Cardiac fibroblast (primary cell): ENCODE measurements at places on chromosomes 5 and 9.
A peak's percentile ranks its signal among the peaks of the same experiment; 100 is the strongest.

- DNase-seq, result no peak
These were observed 101.5 kb downstream of the TAF11L14 start for GRCh38 chr5:17735761-17736160.

GRCh38 chr5:5615569-5615968 lies 193.1 kb downstream of the ICE1 start:
- DNase-seq, result no peak

- peak; percentile 57 for DNase-seq
These were observed 20.2 kb upstream of the SPARC start for GRCh38 chr5:151706906-151707305.

DNA sequence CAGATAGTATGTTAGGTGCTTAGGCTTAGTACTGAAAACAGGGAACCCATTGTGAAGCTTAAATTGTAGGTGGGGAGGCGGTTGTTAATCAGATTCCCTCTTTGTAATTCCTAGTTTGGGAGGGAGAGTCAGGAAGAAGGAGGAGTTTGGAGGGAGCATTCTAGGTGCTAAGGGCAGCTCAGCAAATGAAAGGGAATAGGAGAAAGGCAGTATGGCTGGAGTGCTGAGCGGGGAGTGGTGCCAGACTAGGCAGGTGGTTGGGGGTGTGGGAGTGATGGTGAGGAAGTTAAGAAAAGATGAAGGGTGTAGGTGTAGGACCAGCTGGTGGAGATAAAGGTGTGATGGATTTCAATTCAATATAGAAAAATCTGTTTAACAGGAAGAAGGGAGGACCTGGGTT lies 11.1 kb upstream of the GARNL3 start:
- no peak for DNase-seq

- no peak for DNase-seq
These were observed 54.4 kb upstream of the EXOC3 start for GRCh38 chr5:388266-389196.

DNA sequence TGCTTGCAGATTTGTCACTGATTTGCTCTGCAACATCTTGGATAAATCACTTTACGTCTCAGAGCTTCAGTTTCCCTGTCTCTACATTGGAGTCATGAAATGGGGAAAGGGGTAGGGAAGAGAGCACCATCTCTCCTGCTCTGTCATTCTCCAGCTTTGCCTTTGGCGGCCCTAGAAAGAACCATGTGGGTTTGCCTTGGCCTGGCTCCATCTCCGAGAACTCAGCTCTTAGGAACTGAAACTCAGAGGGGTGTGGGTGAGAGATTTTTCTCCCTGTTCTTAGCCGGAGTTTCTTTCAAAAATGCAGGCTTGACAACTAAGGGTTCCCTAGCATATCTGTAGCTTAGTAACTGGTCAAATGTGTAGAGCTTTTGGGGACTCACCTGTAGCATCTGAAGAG lies 123.5 kb downstream of the SMARCA2 start:
- DNase-seq, result no peak
